ENCODE measurements at places on chromosomes 16 and 17.

DNA sequence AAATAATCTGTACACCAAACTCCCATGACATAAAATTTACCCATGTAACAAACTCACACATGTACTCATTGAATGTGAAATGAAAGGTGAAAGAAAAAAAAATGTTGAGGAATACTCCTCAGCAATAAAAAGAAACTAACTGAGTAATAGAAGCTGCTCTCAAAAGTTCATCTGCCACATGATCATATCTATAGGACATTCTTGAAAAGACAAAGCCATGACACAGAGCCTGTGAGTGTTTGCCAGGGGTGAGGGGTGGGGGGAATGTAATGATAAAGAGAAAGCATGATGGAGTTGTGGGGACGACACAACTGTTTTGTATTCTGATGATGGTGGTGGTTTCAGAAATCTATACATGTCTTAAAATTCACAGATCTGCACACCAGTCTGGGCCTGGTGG lies 52.2 kb upstream of the TMC5 start:
- DNase-seq = no peak

- DNase-seq = no peak
Observed at GRCh38 chr17:48843187-48843900, 12.5 kb downstream of the CALCOCO2 start.

DNA sequence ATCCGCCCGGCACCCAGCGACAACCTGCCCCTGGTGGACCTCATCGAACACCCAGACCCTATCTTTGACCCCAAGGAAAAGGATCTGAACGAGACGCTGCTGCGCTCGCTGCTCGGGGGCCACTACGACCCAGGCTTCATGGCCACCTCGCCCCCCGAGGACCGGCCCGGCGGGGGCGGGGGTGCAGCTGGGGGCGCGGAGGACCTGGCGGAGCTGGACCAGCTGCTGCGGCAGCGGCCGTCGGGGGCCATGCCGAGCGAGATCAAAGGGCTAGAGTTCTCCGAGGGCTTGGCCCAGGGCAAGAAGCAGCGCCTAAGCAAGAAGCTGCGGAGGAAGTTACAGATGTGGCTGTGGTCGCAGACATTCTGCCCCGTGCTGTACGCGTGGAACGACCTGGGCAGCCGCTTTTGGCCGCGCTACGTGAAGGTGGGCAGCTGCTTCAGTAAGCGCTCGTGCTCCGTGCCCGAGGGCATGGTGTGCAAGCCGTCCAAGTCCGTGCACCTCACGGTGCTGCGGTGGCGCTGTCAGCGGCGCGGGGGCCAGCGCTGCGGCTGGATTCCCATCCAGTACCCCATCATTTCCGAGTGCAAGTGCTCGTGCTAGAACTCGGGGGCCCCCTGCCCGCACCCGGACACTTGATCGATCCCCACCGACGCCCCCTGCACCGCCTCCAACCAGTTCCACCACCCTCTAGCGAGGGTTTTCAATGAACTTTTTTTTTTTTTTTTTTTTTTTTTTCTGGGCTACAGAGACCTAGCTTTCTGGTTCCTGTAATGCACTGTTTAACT lies 1.0 kb downstream of the NOG start:
- DNase-seq = no peak

DNA sequence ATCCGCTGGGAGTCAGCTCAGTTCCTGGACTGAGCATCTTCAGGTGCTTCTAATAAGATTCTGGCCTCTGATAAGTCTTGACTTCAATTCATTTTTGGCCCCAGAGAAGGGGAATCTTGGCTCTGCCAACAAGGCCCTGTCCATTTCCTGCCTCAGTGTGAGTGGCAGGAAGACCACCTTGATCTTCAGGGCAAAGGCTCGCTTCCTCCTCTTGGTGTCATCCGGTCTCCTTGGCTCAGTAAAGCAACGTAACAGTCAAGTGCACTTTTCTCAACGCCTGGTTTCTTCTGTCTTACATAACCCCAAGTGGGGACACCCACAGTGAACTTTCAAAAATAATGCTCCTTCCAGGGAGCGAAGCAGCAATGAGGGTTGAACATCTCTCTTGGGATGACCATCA lies 169.8 kb downstream of the PRKCB start:
- DNase-seq = no peak

- no peak for DNase-seq
Observed at GRCh38 chr16:69928856-69929400, 22.2 kb upstream of the CLEC18A start.

GRCh38 chr17:55264645-55265298 lies at the start of gene HLF:
Gene HLF (plus strand): TSS chr17:55264960. CDS start chr17:55265485, 525 bp downstream.
- peak; percentile 45 for DNase-seq

DNA sequence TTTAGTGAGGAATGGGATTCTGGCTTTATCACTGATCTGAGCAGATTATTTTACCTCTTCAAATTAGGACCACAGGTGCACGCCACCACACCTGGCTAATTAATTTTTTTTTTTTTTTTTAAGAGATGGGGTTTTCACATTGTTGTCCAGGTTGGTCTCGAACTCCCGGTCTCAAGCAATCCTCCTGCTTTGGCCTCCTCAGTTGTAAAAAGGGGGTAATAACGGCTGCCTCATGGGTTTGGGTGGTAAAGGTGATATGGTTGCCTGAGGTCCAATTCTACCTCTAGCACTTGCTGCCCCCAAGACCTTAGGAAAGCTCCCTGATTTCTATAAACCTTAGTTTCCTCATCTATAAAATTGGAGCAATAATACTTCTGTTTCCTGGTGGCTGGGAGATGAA lies 130.7 kb upstream of the HS3ST2 start:
- DNase-seq = no peak

DNA sequence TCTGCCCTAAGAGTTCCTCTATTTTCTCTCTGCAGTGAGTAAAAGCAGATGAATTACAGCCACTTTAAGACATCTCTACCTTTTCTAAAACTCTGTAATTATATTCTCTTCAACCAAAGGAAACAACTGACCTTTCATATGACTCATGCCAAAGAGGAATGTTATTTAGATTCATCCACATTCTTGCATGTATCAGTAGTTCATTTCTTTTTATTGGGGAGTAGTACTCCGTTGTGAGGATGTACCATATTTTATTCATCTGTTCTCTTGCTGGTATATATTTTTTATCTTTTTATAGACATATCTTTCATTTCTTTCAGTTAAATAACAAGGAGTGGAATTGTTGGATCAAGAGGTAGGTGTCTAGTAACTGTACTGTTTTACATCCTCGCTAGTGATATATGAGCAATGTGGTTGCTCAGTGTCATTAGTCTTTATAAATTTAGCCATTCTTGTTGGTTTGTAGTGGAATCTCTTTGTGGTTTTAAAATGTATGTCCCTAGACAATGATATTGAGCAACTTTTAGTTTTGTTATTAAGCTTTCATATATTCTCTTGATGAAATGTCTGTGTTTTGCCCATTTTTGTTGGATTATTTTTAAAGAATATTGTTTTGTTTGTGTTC lies 7.8 kb upstream of the MYH8 start:
- DNase-seq = no peak

- DNase-seq = no peak
Observed at GRCh38 chr16:75402821-75403475, 30.4 kb downstream of the CFDP1 start.

- DNase-seq = no peak
Observed at GRCh38 chr17:78426293-78426879, 47.9 kb downstream of the PGS1 start.

GRCh38 chr17:4019275-4019674 lies 55.0 kb upstream of the ATP2A3 start:
- no peak for DNase-seq

DNA sequence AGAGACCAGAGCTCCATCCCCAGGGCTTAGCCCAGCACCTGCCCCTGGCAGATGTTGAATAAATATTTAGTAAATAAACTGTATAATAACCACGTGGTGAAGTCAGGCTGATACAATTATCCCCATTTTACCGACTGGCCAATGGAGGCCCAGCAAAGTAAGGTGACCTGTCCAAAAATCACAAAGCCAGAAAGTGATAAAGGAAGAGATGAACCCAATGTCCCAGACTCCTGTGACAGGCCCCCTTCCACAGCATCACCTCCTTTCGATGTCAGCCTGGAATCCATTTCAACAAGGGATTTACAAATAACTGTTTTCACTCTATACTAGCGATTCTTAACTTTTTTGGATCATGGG lies 5.5 kb downstream of the TVP23A start:
- DNase-seq = no peak

- DNase-seq = no peak
Observed at GRCh38 chr17:46911311-46911710, 11.6 kb upstream of the GOSR2 start.

DNA sequence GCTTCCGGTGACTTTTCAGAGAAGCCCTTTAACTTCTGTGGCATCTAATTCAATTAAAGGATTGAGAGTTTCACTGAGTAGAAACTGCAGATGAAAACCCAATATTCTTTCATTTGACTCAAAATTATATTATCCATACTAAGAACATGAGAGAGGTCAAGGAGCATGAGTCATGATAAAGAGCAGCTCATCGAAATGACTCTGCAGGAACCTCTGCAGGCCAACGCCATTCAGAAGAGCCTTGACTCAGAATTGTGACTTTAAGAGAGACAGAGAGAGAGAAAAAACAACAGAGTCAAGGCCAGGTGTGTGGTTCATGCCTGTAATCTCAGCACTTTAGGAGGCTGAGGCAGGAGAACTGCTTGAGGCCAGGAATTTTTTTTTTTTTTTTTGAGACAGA lies 417.2 kb upstream of the XYLT1 start:
- DNase-seq = no peak

- DNase-seq = no peak
Observed at GRCh38 chr17:78893684-78894083, 9.3 kb downstream of the CEP295NL start.

GRCh38 chr17:8167526-8167925 lies 4.8 kb upstream of the VAMP2 start:
- no peak for DNase-seq

DNA sequence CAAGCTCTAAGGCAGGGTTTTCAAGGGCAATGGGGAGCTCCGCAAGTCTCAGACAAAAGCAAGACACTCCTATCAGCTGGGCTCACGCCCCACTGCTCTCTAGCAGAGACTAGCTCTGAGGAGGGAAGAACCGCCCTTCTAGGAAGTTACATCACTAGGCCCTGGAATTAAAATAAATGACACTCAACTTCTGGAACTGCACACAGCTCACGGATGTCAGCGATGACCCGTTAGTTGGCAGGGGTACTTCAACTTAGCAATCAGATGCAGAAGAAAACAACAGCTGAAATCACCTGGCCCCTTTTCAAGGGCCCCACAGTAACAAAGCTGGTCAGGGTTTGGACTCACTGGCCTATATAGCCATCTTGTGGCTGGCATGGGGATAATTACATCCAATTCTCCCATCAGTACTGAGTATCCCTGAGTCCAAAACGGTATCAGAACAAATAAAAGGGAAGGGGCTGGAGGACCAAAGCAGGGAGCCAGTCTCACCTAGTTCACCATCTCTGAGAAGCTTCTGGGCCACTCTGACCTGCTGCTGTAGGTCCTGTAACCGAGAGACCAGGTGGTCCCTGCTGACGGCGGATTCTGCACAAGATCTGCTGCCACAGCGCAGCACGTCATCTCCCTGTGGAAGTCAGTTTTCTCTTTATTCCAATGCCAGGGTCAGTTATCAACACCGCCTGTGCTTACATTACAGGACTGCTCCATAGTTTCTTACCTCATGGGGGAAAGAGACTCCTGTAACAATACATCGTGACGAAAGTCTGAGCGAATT lies 22.2 kb downstream of the SERPINF1 start:
- no peak for DNase-seq

DNA sequence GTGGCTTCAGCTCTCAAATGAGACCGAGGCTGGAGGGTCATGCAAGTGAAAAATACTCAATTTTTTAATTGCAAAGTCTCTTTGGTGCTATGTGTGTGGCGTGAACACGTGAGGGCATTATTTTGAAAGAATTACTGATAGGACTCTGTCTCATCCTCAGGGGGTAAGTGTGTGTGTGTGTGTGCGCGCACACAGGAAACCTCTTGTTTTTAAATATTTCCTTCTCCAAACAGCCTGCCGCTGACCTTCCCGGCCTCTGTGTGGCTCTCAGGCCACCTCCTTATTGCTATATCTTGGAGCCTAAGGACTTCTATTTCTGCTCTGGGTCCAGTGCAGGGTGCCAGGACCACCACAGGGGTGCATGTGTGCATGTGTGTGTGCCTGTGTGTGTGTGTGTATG lies 99.7 kb downstream of the CMIP start:
- DNase-seq = no peak

DNA sequence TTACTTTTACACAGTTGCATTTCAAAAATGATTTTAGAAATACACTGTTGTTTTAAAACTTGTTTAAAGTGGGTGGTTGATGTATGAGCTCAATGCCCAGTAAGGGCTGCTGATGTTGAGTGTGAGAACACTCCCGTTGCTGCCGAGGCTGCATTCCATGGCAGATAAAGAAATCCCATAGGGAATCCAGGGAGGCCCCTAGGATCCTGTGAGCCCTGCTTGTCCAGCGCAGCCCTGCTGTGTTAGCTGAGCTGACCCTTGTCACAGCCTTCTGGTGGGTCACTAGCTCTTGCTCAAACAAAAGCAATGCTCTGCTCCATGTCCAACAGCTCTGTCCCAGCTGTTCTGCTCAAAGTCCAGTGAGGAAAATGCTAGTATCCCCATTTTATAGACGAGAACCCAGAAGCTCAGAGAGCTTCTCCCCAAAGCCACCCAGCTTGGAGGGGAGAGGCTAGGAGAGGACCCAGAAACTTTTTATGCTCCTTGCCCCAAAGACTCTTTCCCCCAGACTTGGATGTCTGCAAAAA lies 18.6 kb upstream of the COL1A1 start:
- no peak for DNase-seq

GRCh38 chr17:51419476-51419875 lies 159.1 kb downstream of the UTP18 start:
- no peak for DNase-seq

- no peak for DNase-seq
Observed at GRCh38 chr17:72576289-72576759, 455.5 kb downstream of the SOX9 start.

GRCh38 chr16:77408607-77409006 lies 26.2 kb downstream of the ADAMTS18 start:
- DNase-seq = no peak

DNA sequence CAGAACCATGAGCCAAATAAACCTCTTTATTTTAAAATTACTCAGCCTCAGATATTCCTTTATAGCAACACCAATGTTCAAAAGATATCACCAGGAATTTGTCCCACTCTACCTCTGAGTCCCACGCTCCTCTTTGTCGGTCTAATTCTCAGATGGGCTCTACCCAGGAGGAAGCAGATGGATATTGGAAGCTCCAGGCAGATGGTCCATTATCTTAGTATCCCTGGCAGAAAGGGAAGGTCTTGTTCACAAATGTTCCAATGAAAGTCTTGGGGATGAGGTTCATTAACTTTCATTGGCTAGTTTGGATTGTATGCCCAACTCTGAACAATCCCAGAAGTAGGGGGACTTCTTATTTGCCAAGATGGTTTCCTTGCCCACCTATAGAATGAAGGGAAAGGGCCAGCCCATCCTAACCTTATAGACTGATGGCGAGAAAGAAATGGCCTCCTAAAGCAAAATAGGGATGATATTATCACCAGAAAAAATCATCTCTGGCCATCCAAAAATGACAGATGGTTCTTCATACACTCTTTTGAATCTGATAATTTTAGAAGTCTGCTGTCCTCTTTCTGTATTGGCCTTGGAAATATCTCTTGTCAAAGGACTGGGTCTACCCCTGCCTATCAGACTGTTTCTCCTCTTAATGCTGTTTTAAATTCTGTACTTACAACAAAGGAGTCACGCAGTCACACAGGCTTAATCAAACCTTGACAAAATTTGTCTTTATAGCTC lies 21.3 kb upstream of the ELAC2 start:
- DNase-seq = no peak

Data from stimulated activated CD4-positive, alpha-beta T cell treated with anti-CD3 and anti-CD28 coated beads, TNF-alpha, amount 100 ng/mL, for 4 hours (primary cell).